NCI-H1436 (cell line): ENCODE measurements at places on chromosomes 12 and 14.

DNA sequence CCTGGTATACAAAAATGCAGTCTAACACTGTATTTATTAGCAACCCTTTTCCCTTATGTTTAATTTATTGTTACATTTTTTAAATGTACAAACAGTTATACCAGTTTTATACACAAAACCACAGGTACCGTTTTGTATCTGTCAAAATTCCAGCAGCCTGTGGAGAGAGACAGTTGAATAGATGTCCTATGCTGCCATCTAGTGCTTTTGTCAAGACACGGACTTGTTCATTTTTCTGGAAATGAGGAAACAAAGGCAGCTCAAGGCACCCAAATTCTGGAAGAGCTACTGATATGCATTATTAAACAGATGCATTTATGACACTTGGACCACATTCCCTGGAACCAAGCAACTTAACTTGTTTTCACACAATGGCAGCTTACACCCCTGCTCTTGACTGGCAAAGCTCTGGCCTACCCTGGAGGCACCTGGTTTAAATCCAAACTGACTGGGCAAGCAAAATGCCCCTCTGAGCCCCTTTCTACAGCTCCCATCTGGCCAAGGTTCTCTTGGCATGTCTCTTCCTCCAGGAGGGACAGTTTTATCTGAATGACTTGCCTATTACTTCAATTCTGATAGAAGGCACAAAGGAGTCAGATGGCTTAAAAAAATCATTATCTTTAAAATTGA lies 286.9 kb upstream of the PRKD1 start:
- DNase-seq, result peak; percentile 71

GRCh38 chr14:90660865-90661570 lies 155.2 kb downstream of the TTC7B start:
- no peak for DNase-seq

GRCh38 chr14:65011538-65011937 lies 24.8 kb downstream of the FNTB start:
- DNase-seq, result no peak

GRCh38 chr14:40847480-40847879 lies 759.2 kb upstream of the LRFN5 start:
- no peak for DNase-seq

DNA sequence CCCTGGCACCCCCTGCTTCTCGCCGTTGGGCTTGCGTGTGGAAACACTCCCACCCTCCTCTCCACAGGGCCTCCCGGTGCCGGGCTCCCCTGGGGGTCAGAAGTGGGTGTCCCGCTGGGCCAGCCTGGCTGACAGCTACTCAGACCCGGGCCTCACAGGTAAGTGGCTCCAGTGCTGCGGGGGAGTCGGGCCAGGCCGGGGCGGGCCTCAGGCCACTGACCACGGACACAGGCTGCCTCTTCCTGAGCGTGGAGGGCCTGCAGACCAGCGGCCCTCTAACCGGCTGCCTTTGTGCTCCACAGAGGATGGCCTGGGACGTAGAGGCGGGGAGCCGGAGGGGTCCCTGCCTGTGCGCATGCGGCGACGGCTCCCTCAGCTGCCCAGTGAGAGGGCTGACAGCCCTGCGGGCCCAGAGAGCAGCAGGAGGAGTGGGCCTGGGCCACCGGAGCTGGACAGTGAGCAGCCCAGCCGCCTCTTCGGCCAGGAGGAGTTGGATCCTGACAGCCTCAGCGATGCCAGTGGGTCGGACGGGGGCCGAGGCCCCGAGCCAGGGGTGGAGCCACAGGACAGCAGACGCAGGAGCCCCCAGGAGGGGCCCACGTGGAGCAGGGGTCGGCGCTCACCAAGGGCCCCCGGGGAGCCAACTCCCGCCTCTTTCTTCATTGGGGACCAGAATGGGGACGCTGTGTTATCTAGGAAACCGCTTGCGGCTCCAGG lies 21.1 kb downstream of the CEP170B start:
- no peak for DNase-seq

- DNase-seq, result no peak
Observed at GRCh38 chr12:80193865-80194264, 94.5 kb downstream of the OTOGL start.

- DNase-seq, result no peak
Observed at GRCh38 chr12:45730084-45730347, 510 bp downstream of the ARID2 start.

GRCh38 chr12:43858096-43858495 lies 22.2 kb downstream of the TMEM117 start:
- no peak for DNase-seq

DNA sequence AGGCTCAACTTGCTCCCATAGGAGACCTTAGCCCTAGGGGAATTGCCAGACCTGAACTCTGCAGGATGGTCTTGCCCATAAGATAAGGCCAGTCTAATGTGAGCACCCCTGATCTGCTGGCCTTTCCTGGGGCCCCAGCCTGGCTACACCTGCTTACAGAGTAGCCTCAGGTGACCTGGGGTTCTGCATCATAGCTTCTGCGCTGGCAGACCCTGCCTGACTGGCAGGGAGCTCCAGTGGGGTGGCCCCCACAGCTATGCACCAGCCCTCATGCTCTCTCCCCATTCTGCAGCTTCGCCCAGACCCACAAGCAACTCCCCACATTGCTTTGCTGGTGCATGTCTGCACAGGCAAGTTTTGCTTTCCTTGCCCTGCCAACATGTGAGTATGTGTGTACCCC lies 371.3 kb upstream of the CLEC14A start:
- DNase-seq, result no peak

DNA sequence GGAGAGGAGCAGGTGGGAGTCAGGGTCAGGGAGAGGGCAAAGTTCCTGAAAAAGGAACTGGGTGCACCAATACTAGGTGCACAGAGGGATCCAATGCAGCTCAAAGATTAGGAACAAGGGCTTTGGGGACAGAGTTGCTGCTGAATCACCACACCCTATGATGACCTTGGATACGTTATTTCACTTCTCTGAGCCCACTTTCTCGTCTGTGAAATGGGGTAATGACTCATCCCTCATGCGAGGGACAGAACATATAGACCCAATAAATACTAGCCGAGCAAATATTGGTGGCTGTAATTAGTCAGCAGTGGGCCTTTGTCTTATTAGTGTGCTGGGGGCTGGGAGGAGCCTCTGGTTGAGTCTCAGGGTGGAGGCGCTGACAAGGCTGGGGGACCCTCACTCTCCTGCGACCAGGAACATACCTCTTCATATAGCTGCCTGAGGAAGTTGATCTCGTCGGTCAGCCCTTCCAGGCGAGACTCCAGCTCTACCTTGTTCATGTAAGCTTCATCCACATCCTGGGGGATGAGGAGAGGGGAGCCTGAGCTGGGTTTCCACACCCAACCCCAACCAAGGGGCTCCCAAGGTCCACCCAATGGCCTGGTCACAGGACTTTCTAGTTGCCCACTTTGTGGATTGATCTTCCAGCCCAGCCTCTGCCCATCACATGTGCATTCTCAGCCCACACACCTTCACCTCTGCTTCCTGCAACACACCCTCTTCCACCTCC lies 4.5 kb downstream of the KRT8 start:
- DNase-seq, result no peak

GRCh38 chr14:105045710-105046326 lies 19.4 kb downstream of the GPR132 start:
- DNase-seq, result peak; percentile 86
